Stimulated activated CD8-positive, alpha-beta memory T cell treated with anti-CD3 and anti-CD28 coated beads, Interleukin-7, amount 100 ng/mL, for 1 hour (primary cell): ENCODE measurements at places on chromosomes 3 and 15.

DNA sequence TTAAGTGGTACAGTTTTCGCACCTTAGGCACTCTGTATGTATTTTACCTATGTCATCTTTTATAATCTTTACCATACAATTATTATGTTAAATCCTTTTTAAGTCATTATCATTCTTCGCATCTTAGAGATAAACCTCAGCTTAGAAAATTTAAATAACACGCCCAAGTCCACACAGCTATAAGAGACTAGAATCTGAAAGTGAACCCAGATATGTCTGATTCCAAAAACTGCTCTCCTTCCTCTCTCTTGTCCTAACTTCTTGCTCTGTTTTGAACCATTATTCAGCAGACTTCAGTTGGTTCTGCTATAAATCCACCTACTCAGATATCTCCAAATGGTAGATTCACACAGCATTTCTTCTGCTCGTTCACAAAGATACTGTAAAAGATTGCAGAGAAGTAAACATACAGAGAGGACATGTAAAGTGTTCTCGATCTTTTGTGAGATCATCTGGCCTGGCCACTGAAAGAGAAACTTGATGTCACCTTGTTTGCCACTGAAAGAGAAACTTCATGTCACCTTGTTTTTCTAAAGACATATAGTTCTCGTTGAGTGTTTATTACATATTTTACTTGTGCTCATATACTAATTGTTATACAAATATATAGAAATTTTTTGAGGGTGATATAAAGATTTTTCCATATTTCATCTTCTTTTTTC lies 533.2 kb downstream of the GRM7 start:
- DNase-seq: no peak

DNA sequence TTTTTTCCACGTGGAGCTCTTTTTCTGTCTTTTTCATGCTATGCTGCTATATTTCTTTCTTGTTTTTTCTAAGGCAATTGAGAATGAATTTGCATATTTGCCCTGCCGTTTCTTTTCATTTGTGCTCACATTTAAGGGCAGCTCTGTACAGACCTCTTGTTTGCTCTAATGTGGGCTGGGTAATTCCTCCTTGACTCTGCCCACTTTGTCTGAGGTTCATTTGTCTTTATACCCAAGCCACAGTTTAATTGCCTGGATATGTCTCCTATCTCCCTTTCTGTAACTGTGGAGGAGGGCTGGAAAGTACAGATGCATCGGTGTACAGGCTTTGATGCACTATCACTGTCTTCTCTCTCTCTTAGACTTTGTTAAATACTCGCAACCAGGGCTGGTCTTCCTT lies 195.9 kb downstream of the EPHB1 start:
- no peak for DNase-seq

- no peak for DNase-seq
Observed at GRCh38 chr15:65343374-65343981, 34.3 kb downstream of the IGDCC3 start.

- no peak for DNase-seq
Observed at GRCh38 chr3:172181932-172182586, 142.7 kb downstream of the FNDC3B start.

DNA sequence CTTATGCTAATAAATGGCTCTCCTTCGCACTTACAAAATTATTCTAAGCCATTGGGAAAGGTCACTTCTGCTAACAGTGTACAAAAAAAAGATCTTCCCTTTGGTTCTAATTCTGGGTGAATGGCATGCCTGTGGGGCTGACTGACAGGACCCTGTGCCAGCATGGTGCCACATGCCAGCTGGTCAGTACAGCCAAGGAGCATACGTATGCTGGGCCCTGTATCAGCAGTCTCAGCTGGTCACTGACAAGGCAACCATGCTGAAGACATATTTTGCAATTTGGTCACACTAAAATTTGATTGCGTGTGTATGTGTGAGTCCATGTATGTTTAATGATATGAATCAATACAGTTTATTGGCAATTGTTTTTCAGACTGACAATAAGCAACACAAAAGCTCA lies 246.1 kb downstream of the TBL1XR1 start:
- no peak for DNase-seq

GRCh38 chr3:170909129-170909903 lies 879 bp upstream of the EIF5A2 start:
- no peak for DNase-seq

DNA sequence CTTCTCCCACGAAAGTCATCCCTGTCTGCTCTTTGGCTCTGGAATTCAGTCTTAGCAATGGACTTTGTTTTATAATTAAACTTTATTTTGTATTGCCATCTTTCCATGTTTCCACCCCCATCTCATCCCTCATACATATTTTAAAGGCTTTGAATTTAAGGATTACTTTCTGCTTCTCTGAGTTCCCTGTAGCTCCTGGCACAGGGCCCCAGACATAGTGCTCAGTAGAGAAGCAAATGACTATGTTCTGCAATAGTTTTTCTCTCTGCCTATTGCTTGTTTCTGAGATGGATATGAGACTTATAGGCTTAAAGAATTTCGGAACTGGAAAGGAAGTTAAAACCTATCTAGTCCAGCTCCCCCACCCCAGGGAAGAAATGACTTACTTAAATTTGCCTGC lies 197.0 kb downstream of the LPP start:
- no peak for DNase-seq

DNA sequence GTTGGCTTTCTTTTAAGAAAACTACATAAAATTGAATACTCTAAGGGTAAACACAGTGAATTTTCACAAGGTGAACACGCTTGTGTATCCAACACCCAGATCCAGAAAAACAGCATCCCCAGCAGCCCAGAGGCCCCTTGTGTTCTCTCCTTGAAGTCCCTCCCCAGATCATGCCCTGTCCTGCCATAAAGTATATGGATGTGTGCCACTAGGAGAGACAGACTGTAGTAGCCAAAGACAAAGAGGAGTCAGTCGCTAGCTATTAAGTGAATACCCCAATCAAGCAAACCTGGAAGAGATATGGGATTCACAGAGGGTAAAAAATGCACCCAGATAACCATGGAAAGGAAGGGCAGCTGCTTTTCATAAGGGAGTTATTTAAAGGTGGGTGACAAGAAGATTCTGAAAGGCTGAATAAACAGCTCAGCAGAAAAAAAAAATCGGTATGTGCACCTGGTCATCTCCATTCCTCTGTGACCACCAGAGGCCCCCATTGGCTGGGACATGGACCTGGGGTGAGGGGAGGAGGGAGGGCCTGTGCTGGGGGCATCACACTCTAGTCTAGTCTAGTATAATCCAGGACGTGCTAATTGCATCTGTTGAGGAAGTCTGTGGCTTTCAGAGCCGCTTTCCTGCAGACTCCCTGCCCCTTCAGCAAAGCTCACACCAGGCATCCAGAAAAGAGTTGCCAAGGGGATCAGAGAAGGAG lies 167.3 kb upstream of the NDN start:
- no peak for DNase-seq

DNA sequence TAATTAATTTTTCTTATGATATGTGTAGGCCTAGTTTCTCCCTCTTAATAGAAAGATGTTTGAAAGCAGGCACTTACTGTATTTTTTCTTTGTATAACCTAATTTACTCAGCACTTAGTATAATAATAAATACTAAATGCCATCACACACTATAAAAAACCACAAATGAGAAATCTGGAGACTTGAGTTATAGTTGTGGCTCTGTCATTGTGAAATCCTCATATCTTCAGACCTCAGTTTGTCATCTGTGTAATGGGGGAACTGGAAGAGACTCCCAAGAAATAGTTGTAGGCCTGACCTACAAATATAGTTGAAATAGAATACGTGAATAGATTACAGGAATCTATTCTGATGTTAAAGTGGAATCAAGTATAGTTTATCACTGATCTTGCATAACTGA lies 287.6 kb upstream of the DPH6 start:
- no peak for DNase-seq

GRCh38 chr3:139122221-139122581 lies 77.5 kb upstream of the PRR23C start:
- no peak for DNase-seq

DNA sequence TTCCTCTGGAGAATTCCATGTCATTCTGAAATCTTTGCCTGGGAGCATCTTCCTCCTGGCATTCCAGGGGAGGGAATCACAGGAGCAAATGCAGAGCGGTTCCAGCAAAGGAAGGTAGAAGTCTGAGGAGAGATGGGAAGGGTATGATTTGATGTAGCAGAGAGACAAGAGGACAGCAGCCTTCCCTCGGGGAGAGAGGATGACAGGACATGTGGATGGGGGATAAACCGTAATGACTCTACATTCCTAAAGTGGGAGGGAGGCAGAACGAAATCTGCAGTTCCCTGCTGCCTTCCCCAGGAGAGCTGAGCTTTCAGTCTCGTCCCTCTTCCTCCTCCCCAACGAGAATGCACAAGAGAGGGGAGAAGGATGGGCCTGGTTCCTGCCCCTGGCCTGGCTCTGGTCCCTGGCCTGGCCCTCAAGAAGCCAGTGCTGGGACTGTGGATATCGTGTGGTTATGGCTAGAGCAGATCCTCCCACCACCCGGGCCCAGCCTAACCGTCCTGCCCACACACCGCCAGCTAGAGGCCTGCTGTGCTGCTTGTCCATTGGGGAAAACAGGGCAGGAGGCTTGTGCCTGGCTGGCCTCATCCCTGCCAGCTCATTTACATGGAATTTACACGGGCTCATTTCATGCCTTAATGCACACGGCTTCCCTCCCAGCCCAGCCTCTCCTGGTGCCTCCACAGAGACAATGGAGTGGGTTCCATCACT lies 26.6 kb downstream of the SEMA7A start:
- no peak for DNase-seq

GRCh38 chr3:46524008-46524407 lies 26.2 kb downstream of the RTP3 start:
- DNase-seq: no peak

DNA sequence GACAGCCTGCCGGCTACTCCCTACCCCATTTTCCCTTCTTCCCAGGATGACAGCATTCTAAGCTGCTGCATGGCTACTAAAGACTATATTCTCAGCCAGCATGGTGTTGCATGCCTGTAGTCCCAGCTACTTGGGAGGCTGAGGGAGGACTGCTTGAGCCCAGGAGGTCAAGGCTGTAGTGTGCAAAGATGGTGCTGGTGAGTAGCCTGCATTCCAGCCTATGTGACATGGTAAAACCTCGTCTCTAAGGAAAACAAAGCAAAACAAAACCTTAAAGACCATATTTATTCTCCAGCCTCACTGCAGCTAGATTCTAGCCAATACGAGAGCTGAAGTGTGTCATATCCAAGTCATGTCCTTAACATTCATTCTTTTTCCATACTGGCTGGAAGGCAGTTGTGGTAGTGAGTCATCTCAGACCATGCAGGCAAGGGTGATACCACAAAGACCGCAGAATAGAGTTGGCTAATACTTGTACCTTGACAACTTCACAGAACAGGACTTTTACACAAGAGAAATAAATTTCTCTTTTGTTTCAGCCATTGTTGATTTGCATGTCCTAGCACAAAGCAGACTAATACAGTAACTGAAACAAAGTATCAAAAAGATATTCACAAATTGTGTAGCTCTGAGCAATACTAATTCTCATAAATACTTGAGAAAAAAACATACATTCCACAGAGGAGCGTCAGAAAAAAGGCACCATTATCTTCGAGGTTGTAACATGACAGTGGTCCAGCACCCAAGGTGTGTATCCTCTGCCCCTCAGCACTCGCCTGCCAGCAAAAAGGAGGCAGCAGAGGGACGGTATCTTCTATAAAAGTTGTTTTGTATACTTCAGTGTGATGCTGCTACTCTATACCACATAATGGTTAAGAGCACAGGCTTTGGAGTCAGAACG lies 14.8 kb downstream of the PBRM1 start:
- no peak for DNase-seq

DNA sequence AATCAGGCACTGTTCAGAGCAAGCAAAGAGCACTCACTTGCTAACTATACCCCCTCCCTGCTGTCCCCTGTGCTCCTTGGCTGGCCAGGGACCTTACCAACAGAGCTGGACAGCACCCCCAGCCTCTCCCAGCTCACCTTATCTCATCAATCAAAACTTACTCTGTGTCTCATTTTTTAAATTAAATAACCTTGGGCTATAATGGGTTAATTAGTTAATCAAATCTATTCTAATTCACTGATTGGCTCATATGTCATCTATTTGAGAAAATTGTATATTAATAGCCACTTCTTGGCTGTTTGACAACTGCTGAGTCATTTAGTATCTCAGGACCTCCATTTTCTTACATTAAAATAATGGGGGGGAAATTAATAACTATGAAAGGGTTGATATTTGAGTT lies 22.9 kb downstream of the IL5RA start:
- no peak for DNase-seq
